ENCODE measurements at places on chromosomes 16 and 17.

- peak; percentile 50 for DNase-seq
These were observed 21.2 kb upstream of the MON1B start for GRCh38 chr16:77169650-77170236.

GRCh38 chr17:46028374-46028773, 29.3 kb downstream of the STH start:
- DNase-seq, result no peak

DNA sequence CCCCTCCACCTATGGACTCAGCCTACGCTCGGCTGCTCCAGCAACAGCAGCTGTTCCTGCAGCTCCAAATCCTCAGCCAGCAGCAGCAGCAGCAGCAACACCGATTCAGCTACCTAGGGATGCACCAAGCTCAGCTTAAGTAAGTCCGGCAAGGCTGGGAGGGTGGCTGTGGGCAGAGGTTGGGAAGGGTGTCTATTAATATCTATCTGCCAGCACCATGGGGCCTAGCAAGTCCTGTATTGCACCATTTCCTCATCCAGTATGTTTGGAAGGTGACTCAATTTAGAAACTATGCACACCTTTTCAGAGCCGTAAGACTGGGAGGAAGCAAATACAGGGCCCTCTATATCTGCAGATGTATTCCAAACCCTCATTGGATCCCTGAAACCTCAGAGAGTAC, 45.0 kb upstream of the ARHGAP44 start:
- no peak for DNase-seq

GRCh38 chr17:64357191-64357981, 33.3 kb downstream of the PECAM1 start:
- DNase-seq, result no peak

- DNase-seq, result no peak
These were observed 131.0 kb downstream of the AATF start for GRCh38 chr17:37079735-37080134.

- DNase-seq, result no peak
These were observed 5.9 kb downstream of the TEX2 start for GRCh38 chr17:64256913-64257807.

- no peak for DNase-seq
These were observed 45.7 kb downstream of the MYO1D start for GRCh38 chr17:32831223-32831622.

DNA sequence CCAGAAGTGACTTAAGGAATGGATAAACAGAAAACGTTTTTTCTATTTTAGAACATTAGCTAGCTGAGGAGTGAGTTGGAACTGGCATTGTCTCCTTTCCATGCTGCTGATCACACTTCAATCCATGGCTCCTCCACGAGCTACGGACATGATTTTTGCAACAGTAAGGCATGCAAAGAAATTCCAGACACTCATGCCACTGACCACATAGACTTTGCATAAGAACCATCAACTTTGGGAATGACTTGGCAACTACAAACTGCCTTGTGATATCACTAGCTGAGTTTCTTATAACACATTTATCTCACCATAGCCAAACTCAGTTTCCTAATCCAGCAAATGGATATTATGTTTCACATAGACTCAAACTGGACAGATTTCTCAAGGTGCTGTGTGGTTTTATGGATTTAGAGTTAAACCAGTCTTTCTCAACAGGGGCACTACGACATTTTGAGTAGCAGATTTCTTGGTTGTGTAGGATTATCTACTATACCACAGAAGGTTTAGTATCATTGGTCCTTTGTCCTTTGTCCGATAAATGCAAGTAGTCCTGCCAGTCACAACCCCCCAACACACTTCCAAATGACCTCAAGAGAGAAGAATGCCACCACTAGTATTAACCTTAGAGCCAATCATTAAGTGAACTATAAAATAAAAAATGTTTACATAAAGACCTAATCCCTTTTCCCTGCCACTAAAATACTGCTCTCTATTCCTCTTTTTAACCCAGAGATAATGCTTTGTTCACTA, 48.3 kb upstream of the C17orf78 start:
- no peak for DNase-seq

DNA sequence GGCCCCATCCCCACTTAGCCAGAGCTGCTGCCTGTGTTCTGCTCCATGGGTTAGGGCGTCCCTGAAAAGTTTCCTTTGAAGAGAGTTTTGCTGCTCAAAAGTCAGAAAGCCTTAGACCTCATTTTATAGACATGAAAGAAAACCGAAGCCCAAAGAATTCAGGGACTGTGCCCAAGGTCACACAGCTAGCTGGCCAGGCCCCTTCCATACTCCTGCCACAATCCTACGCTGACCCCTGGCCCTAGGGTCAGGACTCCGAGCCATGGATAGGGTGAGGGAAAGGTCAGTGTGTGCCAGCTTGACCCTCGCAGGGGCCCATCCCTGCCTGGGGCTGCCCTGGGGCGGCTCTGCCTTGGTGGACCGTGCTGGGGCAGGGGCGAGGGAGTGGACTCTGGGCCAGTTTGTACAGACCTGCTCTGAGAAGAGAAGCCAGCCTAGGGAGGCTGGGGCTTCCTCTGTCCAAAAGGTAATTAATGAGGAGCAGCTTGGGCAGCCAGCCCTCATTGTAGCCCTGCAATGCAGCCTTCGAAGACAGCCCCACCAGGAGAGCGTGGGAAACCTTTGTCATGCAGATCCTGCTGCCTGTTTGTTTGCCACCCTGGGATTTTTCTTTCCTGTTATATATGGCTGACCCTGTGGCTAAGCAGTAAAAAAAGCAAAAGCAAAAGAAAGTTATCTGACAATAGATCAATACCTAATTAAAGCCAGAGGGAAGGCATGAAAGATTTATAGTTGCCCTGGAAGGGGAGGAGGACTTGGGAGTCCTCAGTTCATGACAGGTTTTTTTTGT, 37.4 kb downstream of the RHBDL3 start:
- no peak for DNase-seq

All from HEK293T (cell line).